NCI-H1436 treated with DMSO at 0.1 percent for 48 hours (cell line): ENCODE measurements at places on chromosomes 5 and 9.

DNA sequence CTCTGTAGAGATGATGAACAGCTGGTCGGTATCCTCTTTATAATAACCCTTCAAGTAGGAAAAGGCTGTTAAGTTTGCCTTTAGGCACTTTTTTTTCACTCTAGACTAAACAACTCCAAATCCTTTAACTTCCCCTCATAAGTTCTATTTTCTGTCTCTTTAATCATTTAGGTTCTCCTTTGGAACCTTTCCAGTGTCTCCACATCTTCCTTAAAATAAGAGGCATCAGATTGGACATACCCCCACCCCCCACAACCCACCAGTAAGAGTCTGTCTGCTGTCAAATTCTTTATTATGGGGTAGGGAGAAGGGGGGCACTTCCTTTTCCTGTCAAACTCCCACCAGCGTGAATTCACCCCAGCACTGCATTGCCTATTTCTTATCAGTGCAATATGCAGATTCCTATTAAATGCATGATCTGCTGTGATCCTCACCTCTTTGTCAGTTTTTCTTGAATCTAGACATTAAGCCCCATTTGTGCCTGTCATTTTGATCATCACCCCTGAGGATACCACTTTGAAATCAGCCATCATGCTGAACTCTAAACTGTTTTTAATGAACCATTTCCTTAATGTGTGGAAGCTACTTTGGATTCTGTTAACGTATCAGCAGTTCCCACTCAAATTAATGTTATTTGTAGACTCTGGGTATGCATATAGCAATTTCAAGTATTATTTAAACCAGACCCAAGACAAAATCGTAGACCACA is 212.2 kb downstream of the PDZD2 start:
- DNase-seq = no peak

- DNase-seq = no peak
Measured at GRCh38 chr5:158565017-158565789, 534.5 kb downstream of the EBF1 start.

DNA sequence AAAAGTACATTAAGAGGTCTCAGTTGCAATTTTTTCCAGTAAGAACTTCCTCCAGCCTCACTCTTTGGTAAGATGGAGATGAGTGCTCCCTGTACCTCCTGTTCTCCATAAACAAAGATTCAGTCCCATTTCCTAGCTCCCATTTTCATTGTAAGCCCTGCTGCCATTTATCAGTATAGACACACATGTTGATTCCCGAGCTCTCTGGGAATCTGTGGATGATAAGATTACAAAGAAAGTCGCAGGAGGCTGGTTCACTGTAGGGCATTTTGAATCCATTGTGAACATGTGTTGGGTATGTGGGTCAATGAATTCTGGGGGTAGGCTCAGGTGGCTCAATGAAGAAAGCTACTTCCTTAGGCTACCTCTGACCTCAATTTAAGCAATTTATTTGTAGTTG is 36.7 kb downstream of the RGMB start:
- DNase-seq = no peak

- DNase-seq = no peak
Measured at GRCh38 chr5:74816875-74817274, 49.3 kb downstream of the FAM169A start.

GRCh38 chr9:121069396-121069795 is 5.4 kb upstream of the CNTRL start:
- DNase-seq = no peak

- no peak for DNase-seq
Measured at GRCh38 chr9:134489621-134490408, 151.8 kb upstream of the COL5A1 start.

- no peak for DNase-seq
Measured at GRCh38 chr5:142847898-142848790, 78.0 kb downstream of the ARHGAP26 start.

GRCh38 chr9:134966270-134966669 is 48.6 kb upstream of the FCN1 start:
- DNase-seq = no peak

- no peak for DNase-seq
Measured at GRCh38 chr5:154278186-154278585, 87.7 kb downstream of the GALNT10 start.

- no peak for DNase-seq
Measured at GRCh38 chr9:91488341-91488740, 64.7 kb upstream of the NFIL3 start.

GRCh38 chr9:130042406-130042884 is 544 bp downstream of the FNBP1 start:
- no peak for DNase-seq

DNA sequence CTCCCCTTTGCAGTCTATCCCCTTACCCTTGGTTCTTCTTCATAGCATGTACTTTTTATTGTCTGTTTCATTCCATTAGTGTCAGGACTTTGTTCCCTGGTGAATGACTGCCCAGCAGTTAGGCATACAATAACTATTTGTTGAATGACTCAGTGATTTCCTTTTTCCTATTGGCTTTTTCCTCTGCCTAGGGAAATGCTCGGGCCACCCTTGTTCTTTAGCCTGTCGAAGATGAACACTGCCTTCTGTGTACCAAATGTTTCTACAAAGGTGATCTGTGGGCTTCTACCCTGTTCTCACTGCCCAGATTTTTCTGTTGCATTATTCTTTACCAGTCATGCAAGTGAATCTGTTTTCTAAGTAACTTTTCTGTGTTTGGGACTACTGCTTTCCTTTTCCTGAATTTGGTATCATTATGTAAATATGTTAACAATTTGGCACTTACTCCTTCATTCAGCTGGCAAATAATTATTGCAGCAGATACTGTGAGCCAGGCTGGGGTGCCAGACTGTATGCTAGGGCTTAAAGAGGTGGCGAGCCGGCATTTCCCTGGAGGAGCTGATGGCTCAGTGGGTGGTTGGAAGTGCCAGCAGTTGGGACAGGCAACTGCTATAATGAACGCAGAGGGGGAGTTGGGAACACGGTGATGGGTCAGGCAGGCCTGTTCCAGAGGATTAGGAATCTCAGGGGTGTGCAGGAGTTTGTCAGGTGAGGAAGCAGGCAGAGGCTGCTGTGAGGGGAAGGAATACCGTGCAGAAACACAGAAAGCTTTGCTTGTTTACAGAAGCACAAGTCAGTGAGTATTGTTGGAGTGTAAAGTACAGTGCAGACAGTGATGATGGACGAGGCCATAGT is 30.6 kb downstream of the KDM4C start:
- no peak for DNase-seq

GRCh38 chr5:122434205-122434970 is 122.4 kb downstream of the SNCAIP start:
- DNase-seq = no peak

GRCh38 chr5:170095646-170096045 is 10.1 kb upstream of the FOXI1 start:
- DNase-seq = no peak

- no peak for DNase-seq
Measured at GRCh38 chr5:27402828-27403227, 364.4 kb upstream of the CDH9 start.

- DNase-seq = no peak
Measured at GRCh38 chr5:102421647-102422046, 77.2 kb downstream of the SLCO6A1 start.

DNA sequence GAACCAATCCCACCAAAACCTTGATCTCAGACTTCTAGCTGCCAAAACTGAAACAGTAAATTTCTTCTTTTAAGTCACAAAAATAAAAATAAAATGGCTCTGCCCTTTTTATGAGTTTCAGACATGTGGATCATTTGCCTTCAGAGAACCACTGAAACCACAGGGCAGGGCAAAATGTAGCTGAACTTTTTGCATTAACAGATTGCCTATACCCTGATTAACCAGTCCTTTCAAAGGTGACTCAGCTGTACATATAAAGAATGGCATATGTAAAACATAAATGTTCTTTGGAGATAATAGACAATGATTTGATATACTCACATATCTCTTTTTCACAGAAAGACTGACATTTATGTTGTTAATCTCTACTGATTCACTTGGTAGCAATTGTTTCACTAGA is 187.1 kb upstream of the GRIN3A start:
- DNase-seq = no peak

- DNase-seq = no peak
Measured at GRCh38 chr9:29751226-29751625, 2177.9 kb upstream of the C9orf72 start.

- no peak for DNase-seq
Measured at GRCh38 chr5:72301557-72301956, 18.5 kb downstream of the MRPS27 start.

GRCh38 chr5:78622302-78622971 is 26.1 kb downstream of the LHFPL2 start:
- no peak for DNase-seq

DNA sequence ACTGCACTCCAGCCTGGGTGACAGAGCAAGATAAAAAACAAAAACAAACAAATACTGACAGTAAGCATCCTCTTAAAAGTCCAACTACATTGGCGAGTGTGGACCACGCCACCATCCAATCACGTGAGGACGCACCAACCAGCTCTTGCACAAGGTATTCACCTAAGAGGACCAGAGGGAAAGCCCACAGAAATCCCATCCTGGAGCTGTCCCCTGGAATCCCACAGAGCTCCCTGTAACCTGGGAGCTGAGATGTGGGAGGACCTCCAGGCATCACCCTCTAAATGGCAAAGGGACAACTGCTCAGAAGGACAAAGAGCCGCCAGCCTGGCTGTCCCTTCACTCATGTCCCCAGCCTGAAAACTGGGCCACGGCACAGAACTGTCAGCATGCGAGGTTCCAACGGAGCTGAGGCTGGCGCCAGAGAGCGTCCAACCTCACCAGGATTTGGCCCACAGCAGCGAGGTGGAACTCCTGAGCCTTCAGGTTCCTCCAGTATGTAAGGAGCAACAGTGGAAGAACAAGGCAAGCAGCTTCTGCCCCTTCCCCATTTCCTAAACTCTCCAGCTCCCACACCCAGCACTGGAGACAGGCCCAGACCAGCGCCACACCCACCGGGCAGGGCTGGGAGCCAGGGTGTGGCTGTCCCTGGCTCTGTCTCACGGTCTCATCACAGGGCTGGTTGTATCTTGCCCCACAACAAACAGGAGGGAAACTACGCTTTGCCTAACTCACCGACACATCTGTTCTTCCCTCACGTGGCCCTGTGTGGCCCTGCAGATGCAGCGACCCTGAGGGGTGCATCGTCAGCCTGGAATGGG is 15.2 kb downstream of the IPPK start:
- no peak for DNase-seq

- no peak for DNase-seq
Measured at GRCh38 chr5:171849585-171850323, 64.1 kb downstream of the SMIM23 start.

GRCh38 chr5:139137697-139138096 is 60.5 kb downstream of the SIL1 start:
- DNase-seq = no peak

GRCh38 chr9:101034222-101034621 is 5.7 kb downstream of the PLPPR1 start:
- DNase-seq = no peak

DNA sequence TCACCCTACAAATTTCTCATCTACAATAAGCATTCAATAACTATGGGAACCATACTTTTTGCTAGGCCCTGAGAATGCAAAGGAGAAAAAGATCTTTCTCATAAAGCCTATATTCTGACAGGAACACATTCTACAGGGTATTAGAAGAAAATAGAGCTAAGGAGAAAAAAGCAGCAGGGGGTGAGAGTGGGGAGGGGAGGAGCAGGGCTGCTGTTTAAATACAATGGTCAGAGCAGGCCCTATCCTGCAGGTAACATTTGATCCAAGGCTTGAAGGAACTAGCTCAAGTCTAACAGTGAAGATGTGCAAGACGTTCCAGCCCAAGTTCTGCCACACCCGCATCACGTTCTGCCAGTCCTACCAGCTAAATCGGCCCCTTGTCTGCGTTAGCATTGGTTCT is 89.7 kb downstream of the ELAVL2 start:
- no peak for DNase-seq

DNA sequence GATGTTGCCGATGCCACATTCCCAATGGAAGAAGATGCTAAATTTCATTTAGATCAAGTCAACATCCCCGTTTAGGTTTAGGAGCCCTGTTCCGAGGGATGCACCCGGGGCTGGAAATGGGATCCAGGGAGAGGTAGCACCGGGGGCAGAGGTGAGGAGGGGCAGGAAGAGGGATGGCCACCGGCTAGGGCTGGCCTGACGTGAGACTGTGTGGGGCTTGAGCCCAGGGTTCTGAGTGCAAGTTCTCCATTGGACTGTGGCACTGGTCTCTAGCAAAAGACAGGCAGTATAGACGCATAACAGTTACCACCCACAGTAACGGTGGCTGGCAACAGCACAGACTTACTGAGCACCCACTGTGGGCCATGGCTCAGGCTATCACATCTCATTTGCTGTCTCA is 209.0 kb upstream of the MVB12B start:
- no peak for DNase-seq

DNA sequence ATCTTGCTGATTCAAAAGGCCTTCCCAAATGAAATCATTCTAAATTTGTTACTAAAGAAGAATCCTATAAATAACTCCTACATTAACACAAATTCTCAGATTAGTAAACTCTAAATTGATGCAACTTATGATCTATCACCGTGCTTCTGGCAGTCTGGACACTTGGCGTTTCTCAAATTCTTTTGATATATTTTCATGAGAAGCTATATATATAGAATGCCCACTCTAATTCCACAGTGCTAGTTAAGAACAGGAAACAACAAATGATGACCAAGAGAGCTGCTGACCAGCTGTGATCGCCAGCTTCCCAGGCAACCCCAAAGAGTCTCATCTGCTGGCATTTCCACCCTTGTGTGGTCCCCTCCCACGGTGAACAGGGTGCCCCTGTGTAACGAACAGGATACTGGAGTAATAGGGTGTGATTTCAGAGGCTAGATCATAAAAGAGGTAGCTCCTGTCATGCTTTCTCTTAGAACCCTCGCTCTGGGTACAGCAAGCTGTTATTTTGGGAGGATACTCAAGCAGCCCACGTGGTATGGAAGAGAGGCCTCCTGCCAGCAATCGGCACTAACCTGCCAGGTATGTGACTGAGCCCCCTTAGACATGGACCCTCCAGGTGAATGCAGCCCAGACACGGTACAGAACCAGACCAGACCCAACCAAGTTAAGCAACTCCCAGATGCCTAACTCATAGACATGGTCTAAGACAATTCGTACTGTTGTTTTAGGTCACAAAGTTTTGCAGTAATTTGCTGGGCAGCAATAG is 64.7 kb downstream of the CDC14B start:
- no peak for DNase-seq

GRCh38 chr5:16528382-16529110 is 62.9 kb upstream of the ZNF622 start:
- DNase-seq = no peak

GRCh38 chr9:133403766-133404453 is 13.9 kb downstream of the REXO4 start:
- DNase-seq = no peak

DNA sequence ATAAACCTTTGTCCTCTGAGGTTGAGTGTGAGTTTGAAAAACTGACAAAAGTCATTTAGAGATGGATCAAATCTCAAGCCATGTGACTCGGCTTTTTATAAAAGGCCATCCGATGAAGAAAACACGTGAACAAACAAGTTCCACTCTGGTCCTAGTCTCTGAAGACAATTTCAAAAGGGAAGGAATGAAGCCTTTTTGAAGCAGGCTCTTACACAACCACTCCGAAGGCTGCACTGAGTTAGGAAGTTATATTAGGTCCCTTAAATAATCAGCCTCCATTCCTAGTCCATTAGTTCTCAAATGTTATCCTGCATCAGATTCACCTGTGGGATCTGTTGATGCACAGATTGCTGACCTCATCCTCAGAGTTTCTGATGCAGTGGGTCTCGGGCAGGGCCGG is 166.6 kb upstream of the HMHB1 start:
- no peak for DNase-seq
